ENCODE measurements at places on chromosomes 11 and 22. TPM values are rescaled to one million over a fixed set of nuclear protein-coding genes. Genes with fewer than 3 reads are reported as not detected.

Gene TEX54
- total RNA-seq = not detected

Gene ZP1
- not detected for total RNA-seq

Gene FAM227A
- 0.66 TPM for total RNA-seq

Gene CFAP300
- total RNA-seq = not detected

Gene BIRC3
- total RNA-seq = 110 TPM

Gene TMEM191B
- 4.0 TPM for total RNA-seq

Gene PIWIL4
- 4.9 TPM for total RNA-seq

Gene FAT3
- total RNA-seq = 0.57 TPM

Gene MS4A3
- 6.1 TPM for total RNA-seq

Measured in spleen (tissue), 13 donors.